CD4-positive, alpha-beta T cell treated with Interferon alpha-2 for 1 hour (primary cell): ENCODE measurements at places on chromosomes 16 and 17.
A peak's percentile ranks its signal among the peaks of the same experiment; 100 is the strongest.

GRCh38 chr17:17484451-17484899 is 7.7 kb downstream of the MED9 start:
- no peak for DNase-seq

DNA sequence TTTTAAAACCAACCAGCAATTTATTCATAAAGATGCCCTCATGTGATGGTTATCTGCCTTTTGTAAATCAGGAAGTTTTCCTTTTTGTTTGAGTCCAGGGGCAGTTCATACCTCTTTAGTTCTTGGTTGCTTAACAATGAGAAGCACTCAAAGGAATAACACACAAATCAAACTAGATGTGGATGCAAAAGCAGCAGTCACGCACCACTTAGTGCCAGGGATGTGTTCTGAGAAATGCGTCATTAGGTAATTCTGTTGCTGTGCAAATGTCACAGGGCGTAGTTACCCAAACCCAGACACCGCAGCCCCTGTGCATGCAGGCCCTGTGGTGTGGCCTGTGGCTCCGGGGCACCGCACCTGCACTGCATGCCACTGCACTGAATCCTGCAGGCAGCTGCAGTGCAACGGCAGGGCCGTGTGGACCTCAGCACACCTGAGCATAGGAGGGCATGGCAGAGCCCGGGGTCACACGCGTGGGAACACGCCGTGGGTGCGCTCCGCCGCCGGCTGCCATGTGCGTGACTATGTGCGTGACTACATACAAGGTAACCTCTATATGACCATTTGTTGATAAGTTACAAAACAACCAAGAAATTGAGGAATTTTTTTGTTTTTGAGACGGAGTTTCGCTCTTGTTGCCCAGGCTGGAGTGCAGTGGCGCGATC is 39.6 kb downstream of the PKD1 start:
- DNase-seq: no peak

- no peak for DNase-seq
These were observed 9.9 kb downstream of the XYLT2 start for GRCh38 chr17:50355701-50356341.

DNA sequence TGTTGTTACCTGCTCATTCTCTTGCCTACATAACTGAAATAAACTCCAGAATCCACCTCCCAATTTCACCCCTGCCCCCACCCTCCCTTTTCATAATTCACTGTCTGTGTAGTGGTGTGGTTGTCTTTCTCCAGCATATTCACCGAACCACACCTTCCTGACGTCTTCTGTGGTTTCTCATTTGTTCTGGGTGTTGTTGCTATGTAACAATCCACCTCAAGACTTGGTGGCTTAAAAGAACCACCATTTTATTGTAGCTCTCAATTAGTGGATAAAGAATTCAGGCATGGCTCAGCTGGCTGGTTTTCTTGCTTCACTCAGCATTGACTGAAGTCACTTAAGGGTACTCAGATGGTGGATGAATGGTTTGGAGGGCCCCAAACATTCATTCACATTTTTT is 229.8 kb downstream of the MAF start:
- DNase-seq: peak; percentile 24

GRCh38 chr16:24471561-24472350 is 67.6 kb upstream of the RBBP6 start:
- no peak for DNase-seq

DNA sequence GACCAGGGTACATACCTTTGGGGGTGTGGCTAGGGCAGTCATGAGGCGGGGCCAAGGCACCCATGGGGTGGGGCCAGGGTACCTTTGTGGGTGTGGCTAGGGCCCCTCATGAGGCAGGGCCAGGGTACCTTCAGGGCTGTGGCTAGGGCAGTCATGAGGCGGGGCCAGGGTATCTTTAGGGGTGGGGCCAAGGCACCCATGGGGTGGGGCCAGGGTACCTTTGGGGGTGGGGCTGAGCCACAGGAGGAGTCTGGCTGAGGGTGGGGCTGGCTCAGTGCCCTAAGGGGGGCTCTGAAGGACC is 3.5 kb downstream of the GNG13 start:
- DNase-seq: no peak

DNA sequence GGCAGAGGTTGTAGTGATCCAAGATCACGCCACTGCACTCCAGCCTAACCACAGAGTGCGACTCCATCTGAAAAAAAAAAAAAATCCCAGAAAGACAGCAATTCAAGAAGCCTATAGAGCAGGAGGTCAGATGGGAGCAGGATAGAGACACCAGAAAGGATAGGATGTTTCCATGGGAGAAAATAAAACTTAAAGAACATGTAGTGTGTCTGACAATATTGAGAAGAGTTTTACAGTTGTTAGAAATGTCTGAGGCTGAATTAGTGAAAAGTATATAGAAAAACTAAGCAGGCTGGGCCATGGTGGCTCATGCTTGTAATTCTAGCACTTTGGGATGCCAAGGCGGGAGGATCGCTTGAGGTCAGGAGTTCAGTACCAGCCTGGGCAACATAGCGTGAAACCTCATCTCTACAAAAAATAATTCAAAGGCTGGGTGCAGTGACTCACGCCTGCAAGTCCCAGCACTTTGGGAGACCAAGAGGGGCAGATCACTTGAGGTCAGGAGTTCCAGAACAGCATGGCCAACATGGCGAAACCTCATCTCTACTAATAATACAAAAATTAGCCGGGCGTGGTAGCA is 15.3 kb upstream of the TRIM37 start:
- no peak for DNase-seq

DNA sequence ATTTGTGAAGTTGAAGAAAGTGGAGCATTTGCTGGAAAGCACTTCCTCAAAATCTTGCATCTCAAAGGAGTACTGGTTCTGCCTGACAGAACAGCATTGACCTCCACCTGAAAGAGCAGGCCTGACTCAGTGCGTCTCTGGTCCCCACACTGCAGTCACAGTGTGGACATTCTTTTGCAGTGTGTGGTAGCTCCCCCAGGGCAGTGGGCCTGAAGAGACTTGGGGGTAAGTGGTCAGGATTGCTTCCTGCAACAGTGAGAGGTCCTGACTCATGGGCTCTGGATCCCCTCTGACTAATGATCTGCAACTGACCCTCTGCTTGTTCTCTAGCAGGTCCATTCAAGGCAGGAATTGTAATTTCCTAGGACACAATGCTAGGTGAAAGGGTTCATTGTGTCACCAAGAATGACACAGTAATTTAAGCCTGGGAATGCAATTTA is 204.9 kb upstream of the KCNJ16 start:
- no peak for DNase-seq

DNA sequence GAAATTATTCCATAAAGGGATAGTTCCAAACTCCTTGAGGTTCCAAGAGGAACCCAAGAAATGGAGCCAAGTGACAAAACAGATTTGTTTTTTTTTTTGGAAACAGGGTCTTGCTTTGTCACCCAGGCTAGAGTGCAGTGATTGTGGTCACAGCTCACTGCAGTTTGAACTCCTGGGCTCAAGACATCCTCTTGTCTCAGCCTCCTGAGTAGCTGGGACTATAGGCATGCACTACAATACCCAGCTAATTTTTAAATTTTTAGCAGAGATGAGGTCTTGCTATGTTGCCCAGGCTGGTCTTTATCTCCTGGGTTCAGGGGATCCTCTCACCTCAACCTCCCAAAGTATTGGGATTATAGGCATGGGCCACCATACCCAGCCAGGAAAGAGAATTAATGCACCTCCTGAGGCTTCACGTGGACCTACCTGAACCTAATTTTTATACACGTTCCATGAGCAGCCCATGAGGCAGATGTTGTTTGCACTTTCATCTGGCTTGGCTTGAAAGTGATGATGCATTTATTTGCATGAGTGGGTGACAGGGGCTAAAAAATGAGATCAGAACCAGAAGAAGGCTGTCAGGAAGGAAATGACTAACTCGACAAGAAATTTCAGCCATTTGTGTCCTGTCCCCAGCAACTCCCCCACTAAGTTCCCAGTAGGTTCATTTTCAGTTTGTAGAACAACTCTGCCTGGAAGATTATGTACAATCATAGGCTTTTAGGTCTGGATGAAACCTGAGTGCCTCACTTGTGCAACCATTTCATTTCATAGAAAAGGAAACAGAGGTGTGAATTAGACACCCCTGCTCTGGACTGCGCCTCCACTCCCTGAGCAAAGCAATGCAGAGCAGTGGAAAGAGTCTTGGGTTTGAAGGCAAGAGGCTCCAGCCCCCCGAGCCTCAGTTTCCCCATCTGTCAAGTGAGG is 10.3 kb upstream of the IRF8 start:
- DNase-seq: peak; percentile 50

- DNase-seq: no peak
These were observed 2.4 kb downstream of the MAPK7 start for GRCh38 chr17:19380481-19381301.

DNA sequence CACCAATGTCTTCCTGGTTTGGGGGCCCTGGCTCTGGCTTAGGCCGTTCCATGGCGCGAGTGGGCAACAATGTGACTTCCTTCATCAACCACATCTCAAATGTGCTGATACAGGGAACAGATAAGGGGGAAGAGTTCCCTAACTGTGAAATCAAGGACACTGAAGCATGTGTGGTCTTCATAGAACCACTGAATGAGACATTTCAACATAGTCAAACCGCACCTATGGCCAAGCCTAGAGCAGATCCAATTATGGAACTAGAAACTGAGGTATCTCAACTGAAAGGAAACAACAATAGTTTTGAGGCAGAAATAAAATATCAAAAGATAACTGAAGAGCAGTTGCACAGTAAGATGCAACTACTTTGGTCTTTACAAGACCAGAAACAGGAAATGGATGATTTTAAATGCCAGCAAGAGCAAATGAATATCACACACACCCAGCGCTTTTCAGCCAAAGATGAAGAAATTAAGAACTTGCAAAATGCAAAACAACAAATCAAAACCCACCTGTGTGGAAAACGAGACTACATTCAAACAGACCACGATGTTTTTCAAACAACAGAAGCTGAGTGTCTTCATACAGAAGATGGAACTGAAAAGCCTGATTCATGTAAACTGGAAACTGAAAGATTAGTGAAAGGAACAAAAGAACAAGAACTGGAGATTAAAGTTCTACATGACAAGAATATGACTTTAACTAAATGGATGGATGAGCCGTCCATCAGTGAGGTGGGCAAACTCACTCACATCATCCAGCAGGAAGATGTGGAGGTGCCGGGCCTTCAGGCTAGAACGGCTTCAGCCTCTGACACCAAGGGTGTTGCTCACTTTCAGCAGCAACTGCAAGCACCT is 18.1 kb upstream of the LCMT1 start:
- DNase-seq: no peak

- DNase-seq: no peak
These were observed 1.3 kb upstream of the MPG start for GRCh38 chr16:76535-77272.

GRCh38 chr17:16933317-16934132 is 38.4 kb downstream of the TNFRSF13B start:
- DNase-seq: no peak

GRCh38 chr17:74150428-74151025 is 53.0 kb upstream of the RPL38 start:
- DNase-seq: no peak

DNA sequence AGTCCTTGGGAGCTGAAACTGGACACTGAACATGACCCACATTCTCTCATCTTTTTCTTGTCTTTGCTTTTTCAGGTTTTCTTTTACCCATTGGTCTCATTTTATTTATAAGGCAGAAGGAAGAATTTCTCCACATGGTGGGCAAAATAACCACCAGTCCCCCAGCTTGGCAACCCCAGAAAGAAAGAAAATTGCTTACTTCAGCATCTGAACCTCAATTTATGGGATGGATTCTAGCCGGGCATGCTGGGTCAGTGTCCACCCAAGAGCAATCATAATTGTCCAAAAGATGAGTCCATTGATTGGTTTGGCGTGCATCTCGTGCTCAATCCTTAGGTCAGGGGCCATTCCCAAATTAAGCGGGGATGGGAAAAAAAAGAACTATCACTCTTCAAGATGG is 163.7 kb downstream of the TMEM114 start:
- DNase-seq: no peak
